ENCODE measurements at places on chromosomes 13 and 19.

DNA sequence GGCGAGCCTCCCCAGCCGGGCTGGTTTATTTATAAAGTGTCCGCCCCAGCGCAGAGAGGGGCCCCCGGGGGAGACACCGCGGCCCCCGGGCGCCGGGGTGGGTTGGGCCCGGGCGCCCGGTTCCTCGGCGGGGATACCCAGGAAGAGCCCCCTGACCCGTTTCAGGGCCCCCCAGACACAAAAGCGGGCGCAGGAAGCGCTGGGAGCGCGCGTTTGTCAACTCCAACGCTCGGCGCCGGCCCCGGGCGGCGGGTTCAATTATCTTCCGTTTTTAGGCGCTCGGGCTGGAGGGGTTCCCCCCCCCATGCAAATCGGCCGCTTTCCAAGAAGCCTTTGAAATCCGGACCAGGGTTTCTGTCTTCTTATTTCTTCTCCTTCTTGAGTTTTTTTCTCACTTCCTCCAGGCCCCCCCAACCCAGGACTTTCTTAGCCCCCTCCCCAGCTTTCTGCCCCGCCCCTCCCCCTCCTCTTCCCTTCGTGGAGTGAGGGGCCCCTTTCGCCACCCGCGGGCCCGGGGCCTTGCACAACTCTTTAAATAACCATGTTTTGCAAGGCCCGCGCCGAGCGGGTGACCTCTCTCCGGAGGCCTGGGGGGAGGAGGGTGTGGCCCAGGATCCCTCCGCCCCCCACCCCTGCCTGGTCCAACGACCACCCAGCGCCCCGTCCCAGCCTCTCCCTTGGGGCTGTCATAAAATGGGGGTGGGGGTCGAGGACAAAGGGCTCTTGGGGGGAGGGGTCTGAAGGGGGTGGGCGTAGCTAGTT, 935 bp downstream of the ARID3A start:
- peak; percentile 28 for DNase-seq

DNA sequence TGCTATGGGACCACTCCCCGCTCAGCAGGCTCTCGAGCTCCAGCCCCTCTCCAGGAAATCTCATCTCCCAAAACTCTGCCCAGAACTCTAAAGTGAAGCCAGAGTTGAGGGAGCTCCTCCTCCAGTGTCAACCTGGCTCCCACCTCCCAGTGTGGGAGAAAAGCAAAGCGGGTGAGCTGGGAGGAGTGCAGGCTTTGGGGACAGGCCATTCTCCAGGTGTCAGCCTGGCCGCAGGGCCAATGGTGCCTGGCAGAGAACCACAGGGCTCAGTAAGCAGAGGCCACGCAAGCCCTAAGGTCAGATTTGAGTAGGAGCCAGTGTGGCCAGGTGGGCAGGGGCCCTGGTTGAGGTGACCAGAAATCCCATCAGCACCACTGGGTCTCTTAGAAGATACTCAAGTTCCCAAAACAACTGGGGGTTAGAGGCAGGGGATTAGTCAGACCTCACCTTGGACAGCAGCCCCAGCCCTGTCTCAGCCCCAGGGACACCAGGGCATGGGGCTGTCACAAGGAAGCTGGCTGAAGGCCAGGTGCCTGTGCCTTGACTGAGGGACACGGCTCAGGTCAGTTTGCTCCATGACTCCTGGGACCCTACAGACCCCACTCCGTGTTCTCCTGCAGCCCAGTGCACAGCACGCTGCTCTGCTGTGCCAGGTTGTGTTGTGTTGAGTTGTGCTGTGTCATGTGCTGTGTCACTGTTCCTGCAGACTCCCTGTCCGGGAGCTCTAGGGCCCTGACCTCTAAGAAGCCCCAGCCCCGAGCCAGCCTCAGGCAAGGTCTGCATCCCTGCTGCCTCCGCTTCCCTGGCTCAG, 2.8 kb upstream of the ZNF181 start:
- DNase-seq, result no peak

- no peak for DNase-seq
Measured at GRCh38 chr13:57582032-57582431, 49.5 kb upstream of the PCDH17 start.

DNA sequence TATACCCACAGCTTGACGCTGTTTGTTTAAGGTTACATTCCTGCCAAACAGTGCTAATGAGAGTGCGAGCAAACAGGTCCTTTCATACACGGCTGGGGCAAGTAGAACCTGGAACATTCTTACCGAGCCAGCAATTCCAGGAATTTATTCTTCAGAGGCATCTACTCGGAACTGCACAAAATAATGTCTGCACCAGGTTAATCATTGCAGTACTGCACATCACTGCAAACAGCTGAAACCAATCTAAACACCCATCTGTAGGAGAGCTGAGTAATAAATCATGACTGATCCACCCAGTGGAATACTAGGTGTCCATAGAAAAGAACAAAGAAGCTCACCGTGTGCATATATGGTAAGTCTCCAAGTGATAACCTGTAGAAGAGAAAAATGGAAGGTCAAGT, 1.2 kb upstream of the ZNF579 start:
- no peak for DNase-seq

DNA sequence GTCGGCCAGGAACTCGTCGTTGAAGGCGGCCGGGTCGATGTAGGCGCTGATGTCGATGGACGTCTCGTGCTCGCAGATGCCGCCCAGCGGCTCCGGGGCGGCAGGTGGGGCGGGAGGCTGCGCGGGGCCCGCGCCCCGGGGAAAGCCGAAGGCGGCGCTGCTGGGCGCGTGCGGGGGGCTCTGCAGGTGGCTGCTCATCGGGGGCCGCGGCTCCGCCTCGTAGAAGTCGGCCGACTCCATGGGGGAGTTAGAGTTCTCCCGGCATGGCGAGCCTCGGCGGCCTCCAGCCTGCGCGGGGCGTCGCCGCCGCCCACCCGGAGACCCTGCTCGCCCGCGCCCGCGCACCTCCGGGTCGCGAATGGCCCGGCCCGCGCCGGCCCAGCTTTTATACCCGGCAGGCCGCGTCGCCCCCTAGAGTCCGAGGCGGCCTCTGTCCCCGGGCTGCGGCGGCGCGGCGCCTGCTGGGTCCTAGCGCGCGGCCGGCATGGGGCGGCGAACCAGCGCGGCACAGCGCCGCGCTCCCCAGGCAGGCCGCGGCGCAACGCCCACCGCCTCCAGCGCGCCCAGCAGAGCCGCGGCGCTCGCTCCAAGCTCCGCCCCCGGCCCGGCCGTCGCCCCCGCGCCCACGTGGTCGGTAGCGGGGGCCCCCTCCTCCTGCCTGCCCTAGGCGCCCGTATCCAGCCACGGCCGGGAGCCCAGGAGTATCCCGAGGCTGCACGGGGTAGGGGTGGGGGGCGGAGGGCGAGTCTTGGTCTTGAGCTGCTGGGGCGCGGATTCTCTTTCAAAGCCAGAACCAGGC, at the start of gene CEBPA:
TSS of gene CEBPA (minus strand) at position 360 of the 799 bp plus-strand sequence. CDS start at position 240, 120 bp downstream.
- peak; percentile 79 for DNase-seq

- DNase-seq, result no peak
Measured at GRCh38 chr13:25659091-25659795, 287.5 kb downstream of the ATP8A2 start.

- no peak for DNase-seq
Measured at GRCh38 chr13:111472083-111472482, 151.6 kb downstream of the TEX29 start.

- no peak for DNase-seq
Measured at GRCh38 chr13:38785042-38785441, 98.2 kb downstream of the FREM2 start.

- DNase-seq, result peak; percentile 43
Measured at GRCh38 chr19:49937750-49938381, 8.6 kb upstream of the NUP62 start.

DNA sequence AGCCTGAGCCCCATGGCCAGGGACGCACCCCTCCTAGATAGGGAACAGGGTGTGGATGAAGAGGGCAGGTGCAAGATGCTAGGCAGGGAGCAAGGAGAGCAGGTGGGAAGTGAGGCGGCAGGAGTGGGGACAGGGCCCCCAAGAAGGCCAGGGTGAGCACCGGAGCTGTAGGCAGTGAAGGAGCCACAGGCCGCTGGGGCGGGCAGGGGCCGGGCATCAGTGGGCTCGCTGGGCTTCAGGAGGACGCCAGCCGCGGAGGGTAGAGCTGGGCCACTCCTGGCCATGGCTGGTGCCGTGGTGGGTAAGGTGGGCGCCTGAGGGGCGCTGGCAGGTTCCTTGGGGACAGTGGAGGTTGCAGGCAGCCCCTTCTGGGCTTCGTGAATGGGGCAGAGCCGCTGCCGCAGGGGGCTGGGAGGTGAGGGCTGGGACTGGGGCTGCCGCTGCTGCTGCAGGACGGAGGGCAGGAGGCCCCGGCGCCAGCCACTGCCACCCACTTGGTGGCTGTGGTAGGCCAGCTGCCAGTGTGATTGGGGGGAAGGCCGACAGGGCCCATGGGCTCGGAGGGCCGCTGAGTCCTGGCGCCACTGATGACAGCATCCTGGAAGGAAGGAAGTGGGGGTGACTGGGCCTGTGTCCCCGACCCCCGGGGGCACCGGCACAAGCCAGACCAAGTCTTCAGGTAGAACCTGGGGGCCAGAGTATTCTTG, 2.1 kb downstream of the NKPD1 start:
- DNase-seq, result no peak

- DNase-seq, result peak; percentile 26
Measured at GRCh38 chr19:18020212-18021085, 12.5 kb downstream of the ARRDC2 start.

- no peak for DNase-seq
Measured at GRCh38 chr19:41161903-41162302, 31.1 kb upstream of the CYP2S1 start.

- DNase-seq, result no peak
Measured at GRCh38 chr13:50359041-50359367, 343.8 kb downstream of the KCNRG start.

GRCh38 chr13:20028953-20029352, 70.4 kb downstream of the ZMYM2 start:
- no peak for DNase-seq

DNA sequence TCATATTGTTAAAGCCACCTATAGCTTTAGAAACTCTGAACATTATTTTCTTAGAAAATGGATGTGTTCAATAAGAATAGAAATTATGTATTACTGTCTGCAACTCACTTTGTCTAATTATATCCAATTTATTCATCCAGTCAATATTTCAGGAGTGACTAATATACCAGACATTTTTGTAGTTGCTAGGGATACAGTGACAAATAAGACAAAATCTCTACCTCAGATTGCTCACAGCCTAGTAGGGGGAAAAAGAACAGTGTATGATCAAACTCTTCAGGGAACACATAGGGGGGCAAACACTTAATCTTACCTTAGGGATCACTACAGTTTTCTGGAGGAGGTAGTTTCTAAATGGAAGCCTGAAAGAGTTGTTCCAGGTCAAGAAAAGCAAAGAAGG, 8.6 kb downstream of the BRCA2 start:
- peak; percentile 80 for DNase-seq

- no peak for DNase-seq
Measured at GRCh38 chr19:4386041-4386782, 14.1 kb downstream of the SH3GL1 start.

DNA sequence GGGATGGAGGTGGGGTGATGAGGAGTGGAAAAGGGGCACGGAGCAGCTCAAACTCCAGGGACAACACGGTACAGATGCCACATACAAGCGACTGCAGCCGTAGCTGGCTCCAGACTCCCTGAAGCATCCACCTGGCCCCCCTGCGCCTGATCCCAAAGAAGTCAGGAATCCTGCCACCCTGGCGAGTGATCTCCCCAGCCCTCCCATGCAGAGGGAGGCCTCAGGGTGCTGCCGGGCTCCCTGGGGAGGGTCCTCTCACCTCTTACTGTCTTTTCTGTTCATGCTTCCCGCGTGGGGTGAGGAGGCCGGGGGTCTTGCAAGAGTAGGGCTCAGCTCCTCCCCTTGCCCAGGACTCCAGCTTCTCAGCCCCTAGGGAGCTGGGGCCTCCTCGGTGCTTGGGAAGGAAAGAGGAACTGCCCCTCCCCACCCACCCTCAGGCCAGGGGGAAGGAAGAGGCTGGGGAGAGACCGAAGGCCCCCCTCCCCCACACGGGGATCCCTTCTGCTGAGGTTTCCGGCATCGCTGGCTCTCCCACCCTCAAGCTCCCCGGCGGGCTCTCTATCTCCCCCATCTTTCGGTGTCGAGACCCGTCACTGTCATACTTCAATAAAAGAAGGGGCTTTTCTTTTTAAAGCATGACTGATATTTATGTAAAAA, at the start of gene RASGRP4:
TSS of gene RASGRP4 (minus strand) at position 410 of the 657 bp plus-strand sequence. CDS start at position 282, 128 bp downstream.
- no peak for DNase-seq

DNA sequence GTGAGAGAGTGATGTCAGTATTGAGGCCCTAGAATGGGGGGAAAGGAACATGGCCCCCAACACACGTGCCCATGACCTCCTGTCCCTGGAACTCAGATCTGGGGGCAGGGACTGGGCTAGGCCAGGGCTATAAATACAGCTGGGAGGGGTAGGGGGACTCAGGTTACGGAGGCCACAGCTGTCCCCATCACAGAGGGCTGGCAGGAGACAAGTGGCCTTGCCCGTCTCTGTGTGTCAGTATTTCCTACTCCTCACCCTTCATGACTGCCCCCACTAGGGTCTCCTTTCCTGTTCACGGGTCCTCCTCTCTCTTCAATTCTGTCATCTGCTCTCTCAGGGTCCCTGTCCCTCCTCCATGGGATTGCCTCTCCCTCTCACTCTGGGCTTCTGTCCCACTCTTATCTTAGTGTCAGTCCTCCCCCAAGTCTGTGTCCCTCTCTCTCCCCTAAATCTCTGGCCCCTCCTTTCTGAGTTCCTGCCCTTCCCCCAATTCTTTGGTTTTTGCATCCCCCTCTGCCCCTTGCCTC, 687 bp upstream of the HRC start:
- no peak for DNase-seq
